ENCODE measurements at places on chromosomes 2 and 18.

- peak; percentile 29 for DNase-seq
These were observed 229.5 kb downstream of the DCC start for GRCh38 chr18:52569492-52569891.

GRCh38 chr2:97950329-97951154 is 45.2 kb downstream of the TMEM131 start:
- DNase-seq: peak; percentile 56

- DNase-seq: no peak
These were observed 21.5 kb upstream of the GNAL start for GRCh38 chr18:11667578-11667977.

DNA sequence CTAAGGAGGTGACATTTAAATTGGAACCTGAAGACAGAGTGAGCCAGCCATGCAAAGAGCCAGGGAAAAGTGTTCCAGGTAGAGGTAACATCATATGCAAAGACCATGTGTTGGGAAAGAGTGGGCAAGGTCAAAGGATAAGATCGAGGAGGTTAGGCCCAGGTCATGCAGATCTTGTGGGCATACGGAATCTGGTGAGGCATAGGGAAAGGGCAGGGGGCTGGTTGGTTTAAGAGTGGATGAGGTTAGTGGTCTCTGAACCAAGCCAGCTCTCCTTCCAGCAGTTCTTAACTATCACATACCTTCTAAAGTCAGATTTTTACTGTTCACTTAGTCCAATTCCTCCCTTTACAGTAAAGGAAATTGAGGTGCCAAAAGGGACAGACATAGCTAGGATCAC is 3.0 kb downstream of the ANKRD53 start:
- DNase-seq: no peak

DNA sequence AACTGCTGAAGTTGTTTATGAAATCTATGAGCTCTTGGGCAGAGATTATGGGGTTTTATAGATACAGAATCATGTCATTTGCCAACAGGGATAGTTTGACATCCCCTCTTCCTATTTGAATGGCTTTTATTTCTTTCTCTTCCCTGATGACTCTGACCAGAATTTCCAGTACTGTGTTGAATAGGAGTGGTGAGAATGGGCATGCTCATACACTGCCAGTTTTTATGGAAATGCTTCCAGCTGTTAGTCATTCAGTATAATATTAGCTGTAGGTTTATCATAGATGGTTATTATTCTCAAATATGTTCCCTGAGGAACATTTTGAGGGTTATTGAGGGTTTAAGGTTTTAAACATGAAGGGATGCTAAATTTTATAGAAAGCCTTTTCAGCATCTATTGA is 121.2 kb downstream of the NR4A2 start:
- DNase-seq: no peak

DNA sequence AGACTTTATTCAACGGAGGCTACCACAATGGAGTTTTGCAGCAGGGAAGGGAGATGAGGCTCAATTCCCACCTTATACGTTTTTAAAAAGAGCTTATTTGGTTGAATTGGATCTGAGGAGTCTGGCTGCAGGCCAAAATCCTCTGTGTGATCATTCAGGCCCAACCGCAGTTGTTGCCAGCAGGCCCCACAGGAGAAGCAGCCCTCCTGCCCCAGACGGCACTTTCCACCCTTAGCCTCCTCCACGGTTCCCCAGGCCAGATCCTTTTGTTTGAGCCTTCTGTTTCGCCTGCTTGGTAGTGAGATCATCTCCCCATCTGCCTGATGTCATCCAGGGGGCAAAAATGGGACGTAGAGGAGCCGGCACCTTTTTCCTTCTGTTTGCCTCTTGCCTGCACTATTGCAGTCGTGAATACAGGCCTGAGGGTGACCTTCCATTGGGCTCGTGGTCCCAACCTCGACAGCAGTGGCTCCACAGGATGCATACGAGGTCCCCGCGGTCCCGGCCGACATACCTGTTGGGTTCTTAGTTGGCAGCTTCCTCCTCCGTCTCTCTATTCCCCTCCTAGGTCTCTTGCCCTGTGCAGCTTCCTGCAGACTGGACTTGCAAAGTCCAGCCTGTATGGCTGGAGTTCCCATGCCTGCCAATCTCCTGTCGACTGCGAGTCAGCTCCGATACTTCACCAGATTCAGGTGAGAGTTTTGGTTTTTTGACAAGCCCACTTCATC is 9.3 kb upstream of the GPR35 start:
- DNase-seq: no peak

DNA sequence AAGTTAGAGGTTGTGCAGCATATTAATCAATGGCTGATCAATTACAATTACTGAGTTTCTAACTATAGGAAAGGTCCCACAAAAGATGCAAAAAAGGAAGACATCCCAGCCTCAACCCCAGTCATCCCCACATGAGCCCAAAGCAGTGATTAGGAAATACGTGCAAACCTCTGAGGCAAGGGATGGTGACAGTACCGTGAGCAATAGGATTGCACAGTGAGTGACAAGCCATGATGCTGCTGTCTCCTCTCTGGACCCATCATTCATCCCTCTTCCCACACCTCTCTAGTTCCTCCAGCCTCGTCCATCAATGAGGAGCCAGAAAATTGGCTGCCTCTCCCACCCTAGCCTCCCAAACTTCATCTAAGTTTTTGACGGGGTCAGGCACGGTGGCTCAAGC is 4.0 kb upstream of the SLC11A1 start:
- no peak for DNase-seq

DNA sequence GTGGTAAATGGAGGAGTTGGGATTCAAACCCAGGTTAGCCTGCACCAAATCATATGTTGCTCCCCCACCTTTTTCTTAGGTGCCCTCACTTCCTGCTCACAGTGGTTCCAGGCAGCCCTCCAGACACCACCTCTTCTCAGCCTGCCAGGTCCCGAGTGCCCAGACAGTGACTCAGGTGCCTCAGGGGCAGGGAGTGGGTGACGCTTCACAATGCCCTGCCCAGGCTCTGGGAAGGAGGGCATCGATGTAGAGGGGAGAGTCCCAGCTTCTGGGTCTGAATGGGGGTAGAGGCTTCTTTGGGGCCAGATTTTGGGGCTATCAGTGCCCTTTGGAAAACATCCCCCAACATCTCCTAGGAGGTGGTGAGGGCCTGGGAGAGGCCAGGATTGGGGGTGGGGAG is 5.2 kb upstream of the DNAJB2 start:
- DNase-seq: no peak

DNA sequence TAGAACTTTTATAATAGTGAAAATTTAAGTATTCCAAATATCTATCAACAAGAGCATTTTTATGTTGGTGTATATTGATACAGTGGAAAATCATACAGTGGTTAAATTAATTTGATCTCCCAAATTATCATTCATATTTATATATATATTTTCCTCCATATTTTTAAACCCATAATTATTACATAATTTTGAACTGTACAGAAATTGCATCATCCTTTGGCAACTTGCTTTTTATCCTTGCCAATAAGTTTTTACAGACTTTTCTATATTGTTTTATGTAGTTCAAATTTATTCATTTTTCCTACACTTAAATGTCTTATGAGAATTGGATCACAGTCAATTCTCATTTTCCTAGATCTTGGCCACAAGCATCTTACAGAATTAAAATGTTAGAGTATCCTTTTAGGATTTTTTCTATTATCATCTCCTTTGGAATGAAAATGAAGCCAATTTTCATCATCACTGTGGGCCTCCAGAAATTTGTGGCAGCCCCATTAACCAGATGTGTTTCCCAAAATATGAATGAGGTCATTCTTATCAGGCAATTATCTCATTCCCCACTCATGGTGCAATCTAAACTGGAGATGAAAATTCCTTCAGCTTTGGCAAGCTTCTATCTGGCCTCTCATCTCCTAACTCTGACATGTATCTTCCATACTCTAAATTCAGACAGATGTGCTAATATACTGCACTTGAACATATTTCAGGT is 94.2 kb upstream of the DLGAP1 start:
- DNase-seq: no peak

- no peak for DNase-seq
These were observed 3.7 kb downstream of the GPR35 start for GRCh38 chr2:240628808-240629618.

- DNase-seq: no peak
These were observed 37.5 kb upstream of the SP3 start for GRCh38 chr2:174002679-174003078.

- DNase-seq: no peak
These were observed 157.4 kb upstream of the TTC39C start for GRCh38 chr18:23857164-23857552.

GRCh38 chr2:207530160-207531031 is 634 bp downstream of the CREB1 start:
- DNase-seq: no peak

GRCh38 chr2:219918254-219918653 is 290.8 kb downstream of the SLC4A3 start:
- DNase-seq: no peak

Data from amniotic stem cell (primary cell).